ENCODE measurements at places on chromosomes 4 and X. TPM values are rescaled to one million over a fixed set of nuclear protein-coding genes. Genes with fewer than 3 reads are reported as not detected.

- H3K4me1 ChIP-seq, result no peaks in the 10 kb centered on the region
- no peaks in the 10 kb centered on the region for H3K36me3 ChIP-seq
- H3K27me3 ChIP-seq, result no peaks in the 10 kb centered on the region
These were observed 193.6 kb downstream of the SOWAHB start for GRCh38 chr4:76704133-76704881.

GRCh38 chr4:81109356-81109755 is 78.8 kb downstream of the BMP3 start:
- H3K36me3 ChIP-seq, result no peaks in the 10 kb centered on the region
- H3K27ac ChIP-seq, result no peak overlapping the region
- no peaks in the 10 kb centered on the region for H3K27me3 ChIP-seq

DNA sequence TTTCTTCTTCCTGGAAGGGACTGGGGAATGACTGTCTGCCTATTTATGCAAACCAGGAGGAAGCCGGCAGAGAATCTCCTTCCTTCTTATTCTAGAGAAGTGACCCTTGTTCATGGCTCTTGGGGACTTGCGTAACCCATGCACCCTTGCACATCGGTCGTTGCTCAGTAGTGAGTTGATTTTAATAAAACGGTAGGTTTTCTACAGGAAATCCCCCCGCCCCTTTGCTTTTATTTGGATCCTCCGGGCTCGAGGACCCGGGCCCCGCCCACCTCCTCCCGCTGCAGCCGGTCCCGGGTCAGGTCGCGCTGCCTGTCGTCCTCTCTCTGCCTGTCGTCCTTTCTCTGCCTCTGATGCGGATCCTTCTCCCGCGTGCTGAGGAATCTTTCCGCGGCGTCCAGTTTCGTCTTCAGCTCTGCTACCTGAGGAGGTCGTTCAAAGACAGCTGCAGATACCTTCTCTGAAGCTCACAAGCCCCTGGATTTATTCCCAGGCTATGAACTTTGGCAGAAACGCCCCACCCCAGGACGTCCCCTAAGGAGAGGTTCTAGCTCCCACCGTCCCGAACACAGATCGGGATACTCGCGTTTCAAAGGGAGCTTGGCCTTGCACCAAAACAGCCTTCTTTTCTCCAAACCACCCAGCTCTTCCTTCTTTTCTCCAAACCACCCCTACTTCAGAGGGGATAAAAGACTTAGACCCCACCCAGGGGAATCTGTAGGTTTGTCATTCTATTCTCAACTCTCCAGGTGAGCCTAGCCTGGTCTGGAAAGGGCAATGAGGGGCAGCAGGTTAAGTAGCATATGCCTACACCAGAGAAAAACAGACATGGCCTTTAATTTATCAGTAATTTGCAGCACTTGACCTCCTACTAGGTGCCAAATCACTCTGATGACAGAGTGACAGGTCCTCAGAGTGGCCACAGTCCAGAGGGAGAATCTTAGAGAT is 7.0 kb downstream of the TNIP3 start:
- H3K36me3 ChIP-seq, result no peaks in the 10 kb centered on the region
- no peak overlapping the region for H3K27ac ChIP-seq
- H3K27me3 ChIP-seq, result no peaks in the 10 kb centered on the region

DNA sequence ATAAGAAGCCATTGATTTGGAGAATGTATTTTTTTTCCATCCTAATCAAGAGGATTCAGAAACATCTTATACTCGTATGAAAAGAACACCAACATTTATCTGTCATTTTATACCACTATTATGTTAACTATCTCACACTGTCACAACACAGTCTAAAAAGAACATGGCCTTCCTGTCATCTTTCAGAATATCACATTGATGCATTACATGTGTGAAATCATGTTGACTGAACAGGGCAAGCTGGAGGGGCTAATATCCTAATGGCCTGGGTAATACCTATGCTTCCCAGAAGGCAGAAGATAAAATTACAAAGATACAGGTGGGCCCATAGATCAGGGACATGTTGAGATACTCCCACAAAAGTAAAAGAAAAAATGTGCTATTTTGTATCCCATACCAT is 611.7 kb downstream of the STIM2 start:
- no peak for DNase-seq
- no peaks in the 10 kb centered on the region for H3K27me3 ChIP-seq

DNA sequence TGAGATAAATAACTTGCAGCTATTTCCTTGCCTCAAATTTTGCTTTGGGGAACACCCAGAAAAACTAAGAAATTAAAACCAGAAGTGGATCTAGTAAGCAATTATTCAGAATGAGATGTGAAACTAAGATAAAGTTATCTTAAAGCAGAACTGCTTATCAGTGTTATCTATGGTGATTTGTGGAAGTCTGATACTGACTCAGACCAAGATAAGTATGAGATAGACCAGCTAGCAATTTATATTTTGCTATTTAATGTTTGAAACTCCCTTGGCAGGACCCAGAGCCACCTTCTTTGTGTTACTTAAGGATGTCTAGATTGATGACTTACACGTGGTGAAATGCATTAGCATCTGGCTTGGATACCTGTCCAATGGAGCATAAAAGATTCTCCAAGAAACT is 368.1 kb downstream of the EPHA5 start:
- no peak for DNase-seq
- H3K27ac ChIP-seq, result no peak overlapping the region
- no peaks in the 10 kb centered on the region for H3K36me3 ChIP-seq
- no peaks in the 10 kb centered on the region for H3K27me3 ChIP-seq

GRCh38 chrX:55695227-55696018 is 22.1 kb upstream of the RRAGB start:
- no peak for DNase-seq
- H3K4me3 ChIP-seq, result no peak overlapping the region
- H3K27me3 ChIP-seq, result no peaks in the 10 kb centered on the region
- H3K27ac ChIP-seq, result no peak overlapping the region
- no peaks in the 10 kb centered on the region for H3K4me1 ChIP-seq

DNA sequence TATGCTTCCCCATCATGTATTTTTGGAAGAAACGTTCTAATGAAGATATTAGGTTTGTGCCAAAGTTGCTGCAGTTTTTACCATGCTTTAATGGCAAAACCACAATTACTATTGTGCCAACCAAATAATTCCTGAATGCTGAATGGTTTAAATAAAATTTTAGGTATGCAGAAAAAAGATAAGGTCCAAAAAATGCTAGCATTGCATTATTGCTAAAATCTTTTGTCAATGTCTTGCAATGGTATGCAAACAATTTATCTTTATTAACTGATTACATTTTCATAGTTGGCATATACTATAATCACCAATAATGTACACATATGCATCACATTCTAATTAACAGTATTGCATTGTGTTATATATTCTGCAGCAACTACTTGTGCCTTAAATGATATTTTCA is 1657.4 kb upstream of the IGFBP7 start:
- H3K4me1 ChIP-seq, result no peaks in the 10 kb centered on the region
- no peak overlapping the region for H3K4me3 ChIP-seq
- no peaks in the 10 kb centered on the region for H3K36me3 ChIP-seq
- no peak overlapping the region for H3K27ac ChIP-seq

GRCh38 chrX:118528071-118528737 is 32.6 kb downstream of the DOCK11 start:
- no peak overlapping the region for H3K27ac ChIP-seq
- H3K36me3 ChIP-seq, result no peaks in the 10 kb centered on the region
- no peaks in the 10 kb centered on the region for H3K27me3 ChIP-seq
- no peaks in the 10 kb centered on the region for H3K4me1 ChIP-seq
- no peak overlapping the region for H3K4me3 ChIP-seq

DNA sequence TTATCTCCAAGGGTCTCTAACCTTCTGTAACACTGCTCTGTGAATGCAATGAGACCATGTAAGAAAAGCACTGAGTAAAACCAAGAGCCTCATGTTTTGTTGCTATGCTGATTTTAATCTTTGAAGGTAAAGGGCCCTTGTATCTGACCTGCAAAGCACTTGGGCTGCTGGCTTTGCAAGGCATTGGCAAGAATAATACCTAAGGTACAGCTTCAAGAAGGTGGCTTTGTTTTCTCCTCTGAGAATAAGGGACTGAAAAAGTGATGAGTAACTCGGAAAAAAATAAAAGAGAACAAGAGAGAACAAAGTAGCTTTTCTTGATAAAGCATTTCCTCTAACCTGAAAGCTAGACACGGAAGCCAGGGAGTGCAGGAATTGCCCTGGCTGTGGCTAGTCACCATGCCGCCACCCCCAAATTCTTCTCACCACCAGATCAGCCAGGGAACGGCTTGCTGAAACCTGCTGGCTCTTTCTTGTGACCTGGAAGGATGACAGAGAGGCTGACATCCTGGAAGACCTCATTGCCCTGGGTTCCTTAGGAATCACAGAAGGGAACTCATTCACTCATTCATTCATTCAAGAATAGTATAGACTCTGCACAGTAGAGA is 41.8 kb upstream of the HS3ST1 start:
- no peak for DNase-seq
- no peaks in the 10 kb centered on the region for H3K27me3 ChIP-seq
- H3K27ac ChIP-seq, result no peak overlapping the region
- no peaks in the 10 kb centered on the region for H3K4me1 ChIP-seq
- no peaks in the 10 kb centered on the region for H3K36me3 ChIP-seq

DNA sequence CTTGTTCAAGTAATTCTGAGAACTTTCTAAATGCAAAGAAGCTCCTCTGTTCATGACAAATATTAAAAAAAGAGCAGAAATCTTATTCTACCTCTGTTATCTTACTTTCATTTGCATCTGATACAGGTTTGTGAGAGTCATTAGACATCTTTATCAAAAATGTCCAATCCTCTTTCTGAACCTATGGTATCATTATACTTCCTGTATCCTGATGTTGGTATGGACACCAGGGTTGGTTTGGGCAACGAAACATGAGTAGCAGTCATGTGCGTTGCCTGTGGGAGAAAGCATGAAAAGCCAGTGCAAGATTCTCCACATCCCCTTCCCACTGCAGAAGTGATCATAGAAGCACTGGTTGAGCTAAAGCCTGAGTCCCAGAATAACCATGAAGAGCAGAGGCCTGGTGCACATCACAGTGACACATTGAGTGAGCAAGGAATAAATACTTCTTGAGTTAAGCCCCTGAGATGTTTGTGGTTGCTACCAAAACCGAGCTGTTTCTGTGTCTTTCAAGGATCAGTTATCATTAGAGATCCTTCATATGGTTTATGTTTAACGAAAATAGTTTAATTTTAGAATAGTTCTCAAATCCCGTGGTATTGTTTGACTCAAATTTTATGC is 197.2 kb downstream of the BANK1 start:
- no peak overlapping the region for H3K4me3 ChIP-seq
- DNase-seq, result no peak
- no peaks in the 10 kb centered on the region for H3K4me1 ChIP-seq

- no peak overlapping the region for H3K27ac ChIP-seq
- H3K4me3 ChIP-seq, result no peak overlapping the region
- no peaks in the 10 kb centered on the region for H3K27me3 ChIP-seq
- DNase-seq, result no peak
- H3K4me1 ChIP-seq, result no peaks in the 10 kb centered on the region
These were observed 1254.6 kb downstream of the PCDH18 start for GRCh38 chr4:136277741-136278140.

GRCh38 chr4:148065075-148065474 is 333.2 kb downstream of the ARHGAP10 start:
- H3K36me3 ChIP-seq, result no peaks in the 10 kb centered on the region
- no peak overlapping the region for H3K4me3 ChIP-seq
- H3K27ac ChIP-seq, result peak overlapping the region; percentile 49
- peak; percentile 87 for DNase-seq

- no peak overlapping the region for H3K27ac ChIP-seq
- DNase-seq, result no peak
- no peaks in the 10 kb centered on the region for H3K4me1 ChIP-seq
- no peak overlapping the region for H3K4me3 ChIP-seq
- H3K36me3 ChIP-seq, result no peaks in the 10 kb centered on the region
These were observed 51.2 kb downstream of the RPGR start for GRCh38 chrX:38276089-38276488.

The HAND2 gene
- 0.20 TPM for total RNA-seq

The SLC9B1 gene
- total RNA-seq, result 4.4 TPM

The SGCB gene
- total RNA-seq, result 36.4 TPM

The MAP9 gene
- total RNA-seq, result 69.6 TPM

The SEPTIN11 gene
- total RNA-seq, result 156 TPM

The ODAPH gene
- not detected for total RNA-seq
